Regular cardiac myocyte (primary cell): ENCODE measurements at places on chromosomes 2 and 18. TPM values are rescaled to one million over a fixed set of nuclear protein-coding genes. Genes with fewer than 3 reads are reported as not detected.

Gene CRIM1
- total RNA-seq: 486 and 660 TPM in 2 replicates

Gene AKAIN1
- total RNA-seq: 0.56 TPM in 1 of 2 replicates, not detected in the other

Gene FOXI3
- not detected in 2 replicates for total RNA-seq

Gene CXCR4
- total RNA-seq: 0.77 and 0.85 TPM in 2 replicates

Gene TRIM43
- total RNA-seq: not detected in 2 replicates

Gene DOCK10
- 35.0 and 44.7 TPM in 2 replicates for total RNA-seq

Gene DNAJC5G
- not detected in 2 replicates for total RNA-seq

Gene PFN4
- 0.28 and 0.38 TPM in 2 replicates for total RNA-seq

Gene SCN7A
- total RNA-seq: under 0.01 and 0.19 TPM in 2 replicates

Gene RGPD4
- under 0.01 TPM in 1 of 2 replicates, not detected in the other for total RNA-seq

Gene APLF
- total RNA-seq: 3.5 and 13.2 TPM in 2 replicates

Gene REG3A
- not detected in 2 replicates for total RNA-seq

Gene IL18R1
- 0.96 and 1.4 TPM in 2 replicates for total RNA-seq

Gene EML6
- 0.58 and 1.1 TPM in 2 replicates for total RNA-seq

Gene CCDC85A
- 0.28 and 5.4 TPM in 2 replicates for total RNA-seq

Gene NT5DC4
- not detected in 2 replicates for total RNA-seq

Gene SERPINB11
- total RNA-seq: not detected in 2 replicates

Gene TCF7L1
- 1.3 and 2.3 TPM in 2 replicates for total RNA-seq

Gene TNS1
- 90.3 and 273 TPM in 2 replicates for total RNA-seq

Gene STARD6
- total RNA-seq: 0.28 TPM in 1 of 2 replicates, not detected in the other

Gene ERMN
- 0.19 and 0.28 TPM in 2 replicates for total RNA-seq

Gene CCDC148
- 0.77 and 2.0 TPM in 2 replicates for total RNA-seq

Gene FASTKD1
- 19.0 and 21.4 TPM in 2 replicates for total RNA-seq
